ENCODE measurements at places on chromosomes 6 and 20.

GRCh38 chr6:2920671-2921112 lies 17.6 kb upstream of the SERPINB9 start:
- no peak for DNase-seq

GRCh38 chr6:98605705-98606104 lies 228.7 kb upstream of the POU3F2 start:
- no peak for DNase-seq

DNA sequence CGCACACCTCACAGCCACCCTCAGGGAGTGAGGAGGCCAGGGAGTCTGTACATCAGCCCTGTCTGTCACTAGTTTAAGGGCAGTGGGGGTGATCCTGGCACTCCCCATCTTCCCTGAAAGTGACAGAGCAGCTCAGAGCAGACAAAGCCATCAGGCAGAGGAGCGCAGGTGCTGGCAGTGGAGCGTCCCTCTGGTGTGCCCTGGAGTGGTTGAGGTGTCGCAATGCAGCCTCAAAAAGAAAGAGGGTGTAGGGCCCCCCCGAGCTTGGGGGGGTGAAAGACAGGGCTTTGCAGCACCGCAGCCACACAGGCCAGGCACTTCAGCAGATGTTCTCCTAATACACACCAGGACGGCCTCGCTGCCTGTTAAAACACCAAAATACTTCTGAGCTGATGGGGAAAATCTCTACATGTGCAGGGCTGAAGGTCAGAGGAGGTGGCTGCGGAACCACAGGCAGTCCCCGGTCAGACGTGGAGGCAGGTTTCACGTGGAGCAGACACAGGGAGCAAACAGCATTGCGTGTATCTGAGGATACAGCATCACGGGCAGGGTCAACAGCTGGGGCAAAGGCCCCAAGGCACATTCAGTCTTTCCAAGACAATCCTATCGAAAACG lies 69.5 kb downstream of the PREX1 start:
- no peak for DNase-seq

GRCh38 chr6:112366695-112367553 lies 19.8 kb downstream of the RFPL4B start:
- DNase-seq = no peak

- DNase-seq = peak; percentile 1
These were observed 655.9 kb upstream of the MAN1A1 start for GRCh38 chr6:120005292-120005976.

DNA sequence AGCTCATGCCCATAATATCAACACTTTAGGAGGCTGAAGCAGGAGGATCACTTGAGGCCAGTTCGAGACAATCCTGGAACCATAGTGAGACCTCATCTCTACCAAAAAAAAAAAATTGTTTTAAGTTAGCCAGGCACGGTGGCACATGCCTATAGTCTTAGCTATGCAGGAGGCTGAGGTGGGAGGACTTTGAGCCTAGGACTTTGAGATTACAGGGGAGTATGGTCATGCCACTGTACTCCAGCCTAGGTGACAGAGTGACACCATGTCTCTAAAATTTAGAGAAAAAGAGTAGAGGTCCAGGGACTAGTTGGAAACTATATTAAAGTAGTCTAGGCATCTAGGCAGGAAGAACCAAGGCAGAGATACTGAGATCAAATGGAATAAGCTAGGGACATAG lies 121.6 kb downstream of the SLC16A10 start:
- DNase-seq = no peak

GRCh38 chr20:4081421-4081820 lies 66.1 kb upstream of the RNF24 start:
- no peak for DNase-seq

GRCh38 chr6:36769183-36769675 lies 70.0 kb downstream of the CPNE5 start:
- peak; percentile 84 for DNase-seq

DNA sequence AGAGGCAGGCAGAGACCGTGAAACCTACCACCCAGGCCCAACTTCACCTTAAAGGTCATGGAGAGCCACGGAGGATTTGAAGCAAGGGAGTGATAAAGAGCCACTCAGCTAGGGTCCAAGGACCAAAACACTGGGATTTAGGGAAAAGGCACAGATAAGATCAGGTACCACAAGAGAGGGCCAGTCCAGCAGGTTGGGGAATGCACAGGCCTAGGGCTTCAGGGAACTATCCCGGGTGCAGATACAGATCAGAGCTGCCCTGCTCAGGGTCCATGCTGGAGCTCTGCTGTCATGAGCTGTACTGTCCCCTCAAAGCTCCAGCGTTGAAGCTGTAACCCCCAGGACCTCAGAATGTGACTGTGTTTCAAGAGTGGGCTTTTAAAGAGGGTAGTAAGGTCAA lies 16.9 kb downstream of the SLC22A23 start:
- no peak for DNase-seq

DNA sequence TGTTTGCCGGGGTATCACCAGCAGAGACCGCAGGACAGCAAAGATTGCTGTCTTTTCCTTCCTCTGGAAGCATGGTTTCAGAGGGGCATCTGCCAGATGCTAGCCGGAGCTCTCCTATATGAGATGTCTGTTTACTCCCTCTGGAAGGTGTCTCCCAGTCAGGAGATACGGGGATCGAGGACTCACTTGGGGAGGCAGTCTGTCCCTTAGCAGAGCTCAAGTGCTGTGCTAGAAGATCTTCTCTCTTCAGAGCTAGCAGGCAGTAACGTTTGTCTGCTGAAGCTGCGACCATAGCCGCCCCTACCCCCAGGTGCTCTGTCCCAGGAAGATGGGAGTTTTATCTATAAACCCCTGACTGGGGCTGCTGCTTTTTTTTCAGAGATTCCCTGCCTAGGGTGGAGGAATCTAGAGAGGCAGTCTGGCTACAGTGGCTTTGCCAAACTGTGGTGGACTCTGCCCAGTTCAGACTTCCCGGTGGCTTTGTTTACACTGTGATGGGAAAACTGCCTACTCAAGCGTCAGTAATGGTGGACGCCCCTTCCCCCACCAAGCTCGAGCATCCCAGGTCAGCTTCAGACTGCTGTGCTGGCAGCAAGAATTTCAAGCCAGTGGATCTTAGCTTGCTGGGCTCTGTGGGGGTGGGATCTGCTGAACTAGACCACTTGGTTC lies 133.0 kb upstream of the FLRT3 start:
- no peak for DNase-seq

DNA sequence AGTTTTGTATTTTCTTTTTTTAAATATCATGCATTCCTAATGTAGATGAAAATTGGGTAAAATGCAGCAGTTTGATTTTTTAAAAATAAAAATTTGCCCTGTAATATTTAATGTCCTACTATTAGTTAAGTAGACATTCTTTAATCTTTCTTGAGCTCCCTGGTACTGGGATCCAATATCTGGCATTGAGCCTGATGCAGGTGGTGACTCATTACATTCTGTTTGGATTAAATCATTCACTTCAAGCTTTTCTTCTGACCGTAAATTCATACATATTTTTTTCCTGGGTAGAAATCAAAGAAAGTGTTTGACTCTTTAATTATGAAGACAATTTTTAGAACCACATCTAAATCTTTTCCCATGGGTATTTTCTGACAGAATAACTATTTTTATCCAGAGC lies 768.8 kb upstream of the SLC35B3 start:
- peak; percentile 92 for DNase-seq

GRCh38 chr6:119479860-119480655 lies 130.5 kb upstream of the MAN1A1 start:
- peak; percentile 23 for DNase-seq
